ENCODE measurements at places on chromosomes 12 and 14. TPM values are rescaled to one million over a fixed set of nuclear protein-coding genes. Genes with fewer than 3 reads are reported as not detected.

TEX22 gene
- polyA plus RNA-seq, result 0.90 TPM

HHIPL1 gene
- 1.8 TPM for polyA plus RNA-seq

DNA sequence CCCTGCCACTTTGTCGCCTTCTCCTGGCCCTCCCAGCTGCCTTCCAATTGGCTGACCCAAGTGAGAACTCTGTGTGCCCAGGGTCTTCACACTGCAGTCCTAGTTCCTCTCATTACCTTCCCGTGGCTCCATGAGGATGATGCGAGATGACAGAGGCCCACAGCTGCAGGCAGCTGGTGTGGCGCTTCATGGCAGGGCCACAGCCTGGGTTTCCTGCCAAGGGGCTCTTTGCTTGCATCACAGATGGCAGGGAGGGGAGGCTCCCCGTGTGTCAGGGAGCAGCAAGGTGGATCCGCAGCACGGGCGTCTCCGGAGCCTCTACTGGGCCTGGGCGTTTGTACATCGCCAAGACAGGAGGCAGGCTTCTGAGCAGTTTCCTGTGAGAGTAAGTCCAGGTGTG, 28.9 kb downstream of the DEGS2 start:
- no peak for DNase-seq

- no peak for DNase-seq
Measured at GRCh38 chr14:54108481-54109471, 152.2 kb upstream of the BMP4 start.

DNA sequence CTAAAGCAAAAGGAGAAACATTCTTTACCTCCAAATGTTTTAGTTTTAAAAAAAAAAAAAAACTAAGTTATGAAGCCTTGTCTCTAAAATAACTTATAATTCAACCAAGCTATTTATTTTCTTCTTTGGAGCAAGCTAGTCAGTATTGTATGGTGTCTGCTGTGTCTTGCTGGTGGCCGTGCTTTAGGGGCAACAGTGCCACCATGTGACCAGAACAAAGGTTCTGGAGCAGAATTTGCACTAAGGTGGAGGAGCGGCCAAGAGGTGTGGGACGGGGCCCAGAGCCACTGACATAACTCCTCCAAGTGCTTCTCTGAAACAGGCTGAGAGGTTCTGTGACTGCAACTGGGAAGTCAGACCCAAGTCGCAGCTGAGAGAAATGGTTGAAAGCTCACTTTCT, 4.5 kb downstream of the FICD start:
- no peak for DNase-seq

DNA sequence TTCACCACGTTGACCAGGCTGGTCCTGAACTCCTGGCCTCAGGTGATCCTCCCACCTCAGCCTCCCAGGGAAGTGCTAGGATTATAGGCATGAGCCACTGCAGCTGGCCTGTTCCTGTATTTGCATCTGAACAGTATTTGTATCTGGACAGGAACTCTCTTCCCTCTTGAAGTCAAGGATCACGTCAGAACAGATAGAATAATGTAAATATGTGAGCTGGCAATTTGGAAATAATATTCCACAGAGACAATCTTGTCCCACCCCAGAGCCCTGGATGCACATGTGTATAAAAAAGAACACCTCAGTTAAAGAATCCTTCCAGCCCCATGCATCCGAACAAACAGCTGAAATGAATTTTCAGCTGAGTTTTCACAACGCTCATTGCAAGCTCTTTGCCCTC, 118.3 kb downstream of the VEZT start:
- no peak for DNase-seq

DNA sequence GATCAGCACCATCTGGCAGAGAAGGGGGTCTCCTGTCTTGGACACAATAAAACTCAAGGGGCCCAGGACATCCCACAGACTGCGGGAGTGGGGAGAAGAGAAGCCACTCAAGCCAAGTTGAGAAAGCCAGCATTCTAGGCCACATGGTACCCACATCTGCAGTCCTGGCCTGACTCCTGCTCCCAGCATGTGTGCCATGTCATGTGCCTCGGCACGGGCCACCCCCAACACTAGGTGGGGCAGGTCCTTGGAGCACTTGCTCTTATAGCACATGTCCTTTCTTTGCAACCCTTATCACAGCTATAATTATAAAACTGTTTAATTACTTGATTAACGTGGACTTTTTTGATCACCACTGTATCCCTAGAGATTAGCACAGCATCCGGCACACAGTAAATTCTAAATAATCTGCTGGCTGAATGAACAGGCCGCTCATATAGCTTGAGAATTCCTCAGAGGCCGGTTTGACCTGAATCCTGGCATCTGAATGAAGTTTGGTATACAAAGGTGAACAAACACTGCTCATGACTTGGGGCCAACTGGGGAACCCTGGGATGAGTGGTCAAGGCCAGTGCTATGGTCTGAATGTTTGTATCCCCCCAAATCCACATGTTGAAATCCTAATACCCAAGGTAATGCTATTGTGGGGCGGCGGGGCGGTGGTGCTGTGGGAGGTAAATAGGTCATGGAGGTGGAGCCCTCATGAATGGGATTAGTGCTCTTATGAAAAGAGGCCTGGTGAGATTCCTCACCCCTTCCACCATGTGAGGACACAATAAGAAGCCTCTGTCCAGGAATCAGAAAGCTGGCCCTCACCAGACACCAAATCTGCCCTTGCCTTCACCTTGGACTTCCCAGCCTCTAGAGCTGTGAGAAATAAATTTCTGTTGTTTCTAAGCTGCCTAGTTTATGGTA, 6.6 kb downstream of the NCKAP5L start:
- no peak for DNase-seq

DNA sequence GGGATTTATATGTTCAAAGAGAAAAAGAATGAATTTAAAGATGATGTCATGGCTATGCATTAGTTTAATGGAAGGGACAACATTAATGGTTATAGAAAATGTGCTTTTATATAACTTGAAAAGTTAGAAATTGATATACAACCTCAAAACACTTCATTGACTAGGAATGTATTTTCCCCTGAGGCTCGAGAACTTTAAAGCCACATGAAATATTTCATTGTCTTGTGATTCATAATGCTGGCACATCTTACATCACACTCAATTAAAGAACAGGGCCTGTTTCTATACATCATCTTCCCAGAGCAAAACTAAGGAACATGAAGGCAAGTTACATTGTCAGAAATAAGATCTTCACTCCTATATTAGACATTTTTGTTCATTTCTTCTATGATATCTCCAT, 35.2 kb upstream of the PAWR start:
- no peak for DNase-seq
